ENCODE measurements at places on chromosomes 3 and 15.

DNA sequence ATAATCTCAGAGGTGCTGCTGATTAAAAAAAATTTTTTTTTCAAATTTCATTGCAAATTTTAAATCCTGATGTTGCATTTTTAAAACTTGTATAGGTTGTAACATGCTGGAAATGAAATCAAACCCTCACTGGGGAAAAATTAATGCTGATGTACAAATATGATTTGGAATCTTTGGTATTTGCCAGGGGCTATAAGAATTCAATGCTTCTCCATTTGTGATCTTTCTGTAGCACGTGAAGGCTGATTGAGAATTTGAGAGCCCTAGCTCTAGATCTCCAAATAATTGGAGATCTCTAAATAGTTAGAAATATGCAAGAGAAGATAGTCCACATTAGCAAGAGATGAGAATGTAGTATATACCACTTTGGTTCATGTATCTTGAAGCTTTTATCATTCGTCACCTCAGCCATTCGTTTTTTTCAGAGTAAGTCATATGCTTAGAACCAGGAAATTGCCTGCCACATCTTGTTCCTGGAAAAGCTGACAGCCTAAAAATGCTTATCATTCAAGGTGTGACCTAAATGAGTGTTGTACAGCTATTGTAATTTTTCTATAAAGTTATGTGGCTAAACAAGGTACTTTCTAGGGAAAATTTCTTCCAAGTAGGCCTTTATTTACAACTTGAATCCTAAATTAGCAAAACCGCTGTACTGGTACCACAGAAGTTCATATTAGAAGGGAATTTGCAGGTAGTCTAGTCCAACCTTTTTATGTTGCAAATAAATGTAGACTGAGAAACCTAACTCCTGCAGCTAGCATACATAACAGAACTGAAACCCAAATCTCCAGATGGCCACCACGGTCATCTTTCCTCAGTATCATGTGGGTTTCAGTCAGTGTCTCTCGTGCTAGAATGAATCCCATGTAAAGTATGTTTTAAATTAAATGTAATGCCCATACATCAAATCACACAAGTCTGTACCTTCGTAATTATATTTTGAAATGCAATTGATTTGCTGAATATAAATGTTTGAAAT is 48.5 kb downstream of the FNDC3B start:
- no peak for DNase-seq

DNA sequence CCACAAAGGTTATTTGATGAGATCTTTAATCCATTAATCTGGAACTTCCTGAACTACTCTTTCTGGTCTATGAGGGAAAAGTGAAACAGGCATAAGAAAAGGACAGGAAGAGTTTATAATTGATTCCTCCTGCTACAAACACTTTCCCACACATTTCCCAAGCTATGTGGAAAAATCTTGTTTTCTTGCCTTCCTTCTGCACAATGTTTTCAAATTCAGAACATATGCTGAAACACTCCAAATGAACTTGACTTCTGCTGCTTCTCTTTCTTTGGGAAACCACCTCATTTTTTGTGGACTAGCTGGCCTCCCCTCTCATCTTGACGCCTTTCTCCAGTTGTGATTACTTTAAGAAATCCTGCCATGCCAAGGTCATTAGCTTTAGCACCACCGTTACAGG is 100.7 kb upstream of the PTPRG start:
- DNase-seq = no peak

DNA sequence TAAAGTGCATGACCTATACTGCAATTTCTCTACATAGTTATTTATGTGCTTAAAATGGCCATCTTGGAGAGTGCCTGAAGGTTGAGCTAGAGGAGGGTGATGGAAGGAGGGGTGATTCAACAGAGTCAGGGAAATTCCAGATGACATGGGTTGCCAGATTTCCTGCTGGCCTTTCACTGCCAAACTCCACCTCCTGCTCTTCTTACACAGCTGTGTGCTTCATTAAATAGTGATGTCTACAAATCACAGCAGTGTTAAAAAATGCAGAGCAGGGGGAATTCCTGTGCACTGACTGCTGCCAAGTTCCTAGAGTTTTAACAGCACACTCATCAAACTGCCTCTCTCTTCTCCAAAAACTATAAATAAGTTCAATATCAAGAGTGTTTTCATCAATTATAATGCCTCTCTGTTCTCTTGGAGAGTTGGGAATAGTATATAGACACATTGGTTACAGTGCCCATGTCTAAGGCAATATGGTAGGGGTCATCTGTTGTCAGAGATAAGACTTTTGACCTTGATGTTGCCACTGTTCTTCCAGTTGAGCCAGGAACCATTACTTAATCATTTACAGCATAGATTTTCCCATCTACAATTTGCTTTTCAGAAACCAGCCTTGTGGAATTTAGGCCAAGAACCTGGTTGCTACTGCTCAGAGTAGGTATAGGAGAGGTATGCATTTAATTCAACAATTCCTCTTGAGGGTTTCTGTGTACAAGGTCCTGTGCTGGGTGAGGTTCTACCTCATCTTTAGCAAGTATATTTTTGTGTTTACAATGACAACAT is 79.6 kb downstream of the TP63 start:
- DNase-seq = no peak

GRCh38 chr3:161291191-161291901 is 70.2 kb downstream of the NMD3 start:
- DNase-seq = no peak

- DNase-seq = no peak
Measured at GRCh38 chr3:193768070-193768394, 175.0 kb downstream of the OPA1 start.

- no peak for DNase-seq
Measured at GRCh38 chr3:38556640-38557358, 60.7 kb downstream of the EXOG start.

DNA sequence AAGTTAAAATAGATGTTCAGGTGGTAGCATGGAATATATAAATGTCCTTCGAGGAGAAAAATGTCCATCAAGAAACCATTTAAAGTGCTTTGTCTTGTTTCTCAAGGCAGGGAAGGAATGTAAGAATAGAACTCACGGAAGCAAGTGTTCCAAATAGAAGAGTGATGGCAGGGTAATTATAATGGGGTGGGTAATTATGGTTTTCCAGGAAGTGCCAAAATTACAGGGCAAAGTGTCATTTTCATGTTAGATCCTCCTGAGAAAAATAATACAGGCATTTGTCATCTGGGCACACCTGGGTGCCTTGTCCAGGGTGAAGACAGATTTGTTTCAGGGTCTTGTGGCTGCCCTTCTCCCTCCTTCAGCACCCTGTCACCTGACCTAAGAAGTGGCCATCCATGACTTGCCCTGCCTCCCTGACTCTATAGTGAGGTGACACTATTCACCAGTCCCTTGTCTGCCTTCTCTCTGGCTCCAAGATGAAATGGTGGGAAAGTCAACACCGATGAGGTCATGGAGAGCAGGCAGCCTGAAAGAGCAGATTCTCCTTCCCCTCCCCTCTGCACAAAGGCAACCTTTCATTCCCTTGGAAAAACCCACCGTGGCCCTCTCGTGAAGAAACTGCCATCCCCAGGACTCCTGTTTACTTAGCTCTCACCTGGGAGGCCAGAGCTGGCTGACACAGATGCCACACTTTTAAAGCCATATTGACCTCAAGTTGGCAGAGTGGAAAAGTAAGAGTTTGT is 45.1 kb upstream of the AMOTL2 start:
- no peak for DNase-seq

GRCh38 chr3:264394-265156 is 68.0 kb downstream of the CHL1 start:
- DNase-seq = no peak

DNA sequence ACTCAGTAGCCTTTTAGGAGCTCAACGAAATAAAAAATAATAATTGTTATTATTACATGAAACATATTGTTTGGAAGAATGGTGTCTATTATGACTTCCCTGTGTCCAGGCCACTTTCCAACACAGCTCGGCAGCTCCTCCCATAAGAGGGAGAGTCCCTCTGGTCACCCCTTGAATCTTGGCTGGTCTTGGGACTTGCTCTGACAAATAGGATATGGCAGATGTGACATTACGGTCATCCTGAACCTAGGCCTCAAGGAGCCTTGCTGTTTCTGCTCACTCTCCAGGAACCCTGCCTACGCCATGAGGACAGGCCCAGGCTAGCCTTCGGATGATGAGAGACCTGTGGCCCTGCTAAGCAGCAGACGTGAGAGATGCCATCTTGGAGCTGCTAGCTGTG is 71.8 kb downstream of the OXNAD1 start:
- DNase-seq = no peak

DNA sequence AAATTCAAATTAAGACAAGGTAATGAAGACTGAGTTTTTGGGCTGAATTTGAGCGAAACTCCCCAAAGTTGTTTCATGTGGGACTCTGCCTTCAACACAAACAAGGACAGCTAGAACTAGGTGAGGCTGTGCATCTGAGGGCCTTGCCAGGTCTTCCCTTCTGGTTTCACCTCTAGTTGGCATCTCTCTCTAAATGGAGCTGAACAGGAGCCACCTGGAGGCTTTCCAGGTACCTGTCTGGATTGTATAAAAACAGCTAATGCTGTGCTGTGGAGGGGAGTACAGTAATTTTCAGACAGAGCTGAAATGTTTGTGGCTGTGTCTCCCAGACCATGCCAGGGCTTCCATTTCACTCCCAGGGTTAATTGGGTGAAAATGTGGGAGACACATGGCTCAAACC is 27.1 kb downstream of the TRIM71 start:
- no peak for DNase-seq

DNA sequence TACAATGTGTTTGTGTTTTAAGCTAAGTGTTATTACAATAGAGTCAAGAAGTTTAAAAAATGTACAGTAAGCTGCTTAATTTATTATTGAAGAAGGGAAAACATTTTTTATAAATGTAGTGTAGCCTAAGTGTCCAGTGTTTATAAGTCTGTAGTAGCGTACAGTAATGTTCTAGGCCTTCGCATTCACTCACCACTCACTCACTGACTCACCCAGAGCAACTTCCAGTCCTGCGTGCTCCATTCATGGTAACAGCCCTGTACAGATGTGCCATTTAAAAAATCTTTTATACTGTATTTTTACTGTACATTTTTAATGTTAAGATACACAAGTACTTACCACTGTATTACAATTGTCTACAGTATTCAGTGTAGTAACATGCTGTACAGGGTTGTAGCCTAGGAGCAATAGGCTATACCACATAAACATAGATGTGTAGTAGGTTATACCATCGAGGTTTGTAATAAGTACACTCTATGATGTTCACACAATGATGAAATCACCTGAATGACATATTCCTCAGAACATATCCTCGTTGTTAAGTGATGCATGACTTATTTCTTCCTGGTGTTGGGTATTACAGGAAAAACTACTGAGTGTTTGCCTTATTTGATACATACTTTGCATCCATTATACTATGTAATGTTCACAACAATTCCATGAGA is 156.6 kb upstream of the NUDT16 start:
- no peak for DNase-seq

DNA sequence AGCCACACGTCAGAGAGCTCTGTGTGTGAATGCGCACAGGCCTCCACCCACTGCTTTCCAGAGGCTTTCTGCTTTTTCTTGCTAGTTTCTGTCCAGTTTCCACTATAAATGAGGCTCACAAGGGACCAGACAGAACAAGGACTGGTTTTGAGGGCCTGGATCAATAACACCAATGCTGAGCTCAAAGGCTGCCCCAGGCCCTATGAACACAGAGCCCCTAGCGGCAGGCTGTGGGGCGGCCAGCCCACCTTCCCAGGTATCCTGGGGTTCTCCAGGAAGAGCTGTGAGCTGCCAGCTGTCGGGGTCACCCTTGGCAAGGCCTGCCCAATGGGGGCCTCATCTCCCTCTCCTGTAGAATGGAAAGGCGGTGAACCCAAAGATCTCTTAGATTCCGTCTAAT is 2.2 kb upstream of the ITIH3 start:
- no peak for DNase-seq
